Suppressor macrophage (primary cell): ENCODE measurements at places on chromosomes 2 and 18.

GRCh38 chr18:12315911-12316310 lies 7.9 kb downstream of the TUBB6 start:
- DNase-seq, result no peak

DNA sequence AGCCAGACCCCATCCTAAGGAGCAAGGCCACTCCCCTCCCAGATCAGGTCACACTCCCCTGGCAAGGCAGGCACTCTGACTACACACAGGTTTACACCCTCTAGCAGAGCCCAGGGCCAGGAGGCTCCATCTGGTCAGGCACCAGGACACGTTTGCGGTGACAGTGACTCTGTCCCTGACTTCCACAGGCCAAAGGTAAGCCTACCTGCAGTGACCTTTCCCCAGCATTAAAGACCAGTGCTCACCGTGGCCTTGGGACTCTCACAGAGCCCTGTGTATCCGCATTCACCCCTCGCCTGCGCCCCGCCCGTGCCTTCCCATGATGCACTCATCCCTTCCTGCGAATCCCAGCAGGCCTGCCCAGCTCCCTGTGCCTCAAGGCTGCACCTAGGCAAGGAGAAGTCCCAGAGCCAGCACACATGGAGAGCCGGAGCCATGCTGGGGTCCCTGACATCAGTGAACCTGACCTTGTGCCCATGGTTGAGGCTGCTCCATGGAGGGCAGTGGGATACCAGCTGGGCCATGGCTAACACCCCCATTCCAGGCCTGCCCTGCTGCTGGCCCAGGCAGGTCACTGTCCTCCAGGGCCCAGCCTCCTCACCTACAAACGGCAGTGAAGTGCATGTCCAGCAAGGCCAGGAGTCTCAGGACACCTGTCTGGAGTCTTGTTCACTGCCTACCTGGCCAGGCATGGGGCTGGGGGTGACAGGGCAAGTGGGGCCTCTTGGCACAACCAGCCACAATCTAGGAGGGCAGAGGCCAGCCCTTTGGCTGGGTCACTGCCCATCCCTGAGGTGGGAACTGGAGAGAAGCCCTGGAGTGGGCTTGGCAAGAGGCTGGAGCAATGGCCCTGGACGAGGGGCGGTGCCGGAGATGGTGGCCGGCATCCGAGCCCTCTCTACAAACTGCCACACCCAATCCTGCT lies 3.0 kb downstream of the NEURL3 start:
- DNase-seq, result no peak

- DNase-seq, result no peak
Observed at GRCh38 chr2:96987301-96987909, 1.0 kb upstream of the FAM178B start.

DNA sequence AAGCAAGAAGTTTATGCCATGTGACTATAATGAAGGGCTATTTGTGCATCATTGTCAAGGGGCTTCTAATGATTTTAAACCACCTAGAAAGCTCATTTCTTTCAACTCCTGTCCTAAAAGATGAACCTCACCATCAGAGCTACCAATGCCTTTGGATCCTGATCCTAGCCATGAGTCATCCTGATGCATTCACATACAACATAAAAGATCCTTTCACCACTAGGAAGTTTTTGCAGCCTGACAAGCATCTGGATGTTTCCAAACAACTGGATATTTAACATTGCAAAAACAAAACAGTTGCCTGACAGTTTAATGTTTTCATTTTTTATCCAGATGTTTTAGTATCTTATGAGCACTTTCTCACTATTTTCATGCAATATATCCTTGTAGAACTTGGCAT lies 425.3 kb downstream of the MBD2 start:
- no peak for DNase-seq

GRCh38 chr2:8581234-8581561 lies 100.7 kb upstream of the ID2 start:
- no peak for DNase-seq

DNA sequence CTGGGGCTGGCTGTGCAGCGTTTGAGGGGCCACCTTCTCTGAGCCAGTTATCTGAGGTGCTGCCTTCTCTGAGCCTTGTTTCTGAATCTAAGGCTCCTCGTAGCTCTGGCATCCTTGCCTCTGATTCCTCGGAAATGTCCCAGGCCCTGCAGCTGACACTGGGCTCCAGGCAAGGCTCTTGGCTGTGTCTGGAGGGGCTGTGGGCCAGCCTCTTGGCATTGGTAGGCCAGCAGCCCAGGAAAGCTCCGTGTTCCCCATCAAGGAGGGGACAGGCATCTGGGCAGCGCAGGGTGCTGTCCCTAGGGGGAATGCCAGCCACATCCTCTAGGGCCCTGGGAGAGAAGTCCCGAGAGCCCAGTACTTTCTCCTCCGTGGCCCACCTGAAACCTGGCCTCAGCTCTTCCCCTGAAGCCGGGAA lies 40.7 kb upstream of the TAF1B start:
- no peak for DNase-seq

DNA sequence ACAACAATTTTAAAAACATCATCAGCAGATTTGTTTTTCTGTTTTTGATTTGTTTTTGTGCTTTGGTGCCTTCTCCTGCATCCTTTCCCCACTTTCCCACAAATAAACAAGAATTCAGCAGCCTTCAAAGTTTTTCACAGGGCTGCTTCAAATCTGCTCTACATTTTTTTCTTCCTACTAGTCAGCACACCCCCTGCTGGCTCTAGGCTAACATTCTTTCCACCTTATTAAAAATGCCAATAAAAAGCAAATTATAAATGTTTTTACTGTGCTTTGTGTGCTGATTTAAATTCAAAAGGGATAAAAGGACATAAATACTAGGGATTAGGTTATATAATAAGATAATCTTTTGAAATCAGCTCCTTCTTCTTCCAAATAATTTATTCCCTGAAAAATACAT lies 6.2 kb upstream of the CNTNAP5 start:
- no peak for DNase-seq

DNA sequence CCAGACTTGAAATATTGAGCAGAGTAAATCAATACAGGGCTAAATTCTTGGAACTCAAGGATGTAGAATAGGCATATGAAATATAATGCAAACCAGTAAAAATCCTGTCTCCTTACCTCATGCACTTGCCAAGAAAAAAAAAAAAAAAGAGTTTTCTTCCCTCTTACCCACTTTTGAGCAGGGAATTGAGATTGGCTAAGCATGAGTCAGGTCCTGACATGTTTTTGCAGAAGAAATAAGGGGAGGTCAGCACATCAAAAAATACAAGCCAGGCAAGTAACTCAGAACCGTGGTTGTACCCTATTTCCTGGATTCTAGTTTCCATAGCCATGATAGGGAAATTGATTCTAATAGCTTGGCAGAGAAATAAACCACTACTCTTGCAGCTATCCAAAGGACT lies 1526.7 kb downstream of the LRP1B start:
- no peak for DNase-seq

GRCh38 chr18:40915724-40916123 lies 1039.3 kb upstream of the PIK3C3 start:
- DNase-seq, result no peak

DNA sequence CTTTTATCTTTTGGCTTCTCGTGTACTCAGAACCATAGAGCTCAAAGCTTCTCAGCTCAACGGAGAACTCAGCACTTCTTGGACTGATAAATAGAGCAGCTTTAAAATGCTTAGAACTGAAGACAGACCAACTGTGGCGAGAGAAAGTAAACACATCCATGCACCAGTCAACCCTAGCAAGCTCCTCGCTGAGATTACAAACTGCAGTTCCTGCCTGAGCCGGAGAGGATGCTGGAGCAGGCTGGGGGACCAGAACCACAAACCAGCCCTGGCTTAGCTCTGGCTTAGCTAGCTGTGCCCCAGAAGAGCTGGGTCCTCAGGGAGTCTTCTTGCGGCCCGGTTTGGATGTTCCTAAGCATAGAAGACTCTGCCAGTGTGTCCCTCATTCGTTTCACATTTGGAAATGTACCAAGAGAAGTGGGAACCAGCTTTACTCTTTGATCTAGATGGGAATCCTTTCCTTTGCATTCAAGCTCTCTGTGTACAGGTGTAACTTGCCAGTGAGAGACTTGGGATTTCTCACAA lies 5.6 kb downstream of the PAX8 start:
- peak; percentile 36 for DNase-seq

GRCh38 chr2:180670302-180671003 lies 310.0 kb upstream of the UBE2E3 start:
- no peak for DNase-seq

DNA sequence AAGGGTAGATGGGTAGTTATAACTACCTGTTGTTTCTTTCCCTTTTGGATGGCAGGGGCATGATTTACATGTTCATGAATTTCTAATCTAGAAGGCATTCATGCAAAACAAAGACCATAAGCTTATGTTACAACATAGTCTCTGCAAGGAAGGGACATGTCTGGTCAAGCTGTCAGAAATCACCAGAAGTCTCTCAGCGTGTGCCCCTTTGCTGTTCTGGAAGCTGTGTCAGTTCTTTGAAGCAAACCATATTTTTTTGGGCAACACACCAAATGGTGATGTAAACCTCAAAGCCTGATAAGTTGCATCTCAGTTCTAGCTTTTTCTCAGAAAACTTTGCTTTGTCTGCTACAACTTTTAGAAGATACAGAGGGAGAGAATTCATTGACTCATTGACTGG lies 173.5 kb upstream of the CTAGE1 start:
- no peak for DNase-seq
